ENCODE measurements at places on chromosomes 11 and 22.

DNA sequence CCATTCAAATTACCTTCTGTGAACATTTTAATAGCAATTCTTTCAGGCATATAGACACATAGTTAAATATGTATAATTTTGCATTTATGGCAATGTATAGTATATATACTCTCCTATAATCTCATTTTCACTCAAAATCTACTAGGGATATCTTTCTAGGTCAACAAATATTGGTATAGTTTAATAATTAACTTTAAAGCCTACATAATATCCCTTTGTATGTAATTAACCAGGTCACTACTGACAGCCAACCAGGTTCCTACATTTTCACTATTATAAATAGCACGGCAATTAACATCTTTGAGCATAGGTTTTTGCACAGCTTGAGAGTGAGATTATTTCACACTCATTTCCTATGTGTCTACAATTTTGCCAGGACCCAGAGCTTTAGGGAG, 15.8 kb downstream of the OR2AG2 start:
- DNase-seq: no peak

GRCh38 chr11:794766-795633, 3.1 kb downstream of the SLC25A22 start:
- peak; percentile 32 for DNase-seq

DNA sequence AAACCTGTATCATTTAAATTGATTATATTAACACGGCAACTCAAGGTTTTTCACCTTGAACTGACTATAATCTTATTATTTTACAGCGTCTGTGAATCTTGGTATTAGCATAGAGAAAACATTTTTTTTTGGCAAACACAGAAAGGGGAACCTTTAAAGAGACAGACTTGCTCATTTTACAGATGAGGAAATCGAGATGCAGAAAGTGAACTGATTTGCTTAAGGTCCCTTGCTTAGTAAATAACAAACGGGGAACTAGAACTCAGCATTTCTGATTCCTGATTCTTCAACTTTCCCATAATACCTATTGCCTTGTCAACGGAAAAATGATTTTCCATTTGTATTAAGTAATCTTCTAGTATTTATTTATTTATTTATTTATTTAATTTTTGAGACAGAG, 33.2 kb upstream of the CECR2 start:
- DNase-seq: no peak

GRCh38 chr11:118193910-118194566, 17.6 kb upstream of the SCN2B start:
- DNase-seq: no peak

DNA sequence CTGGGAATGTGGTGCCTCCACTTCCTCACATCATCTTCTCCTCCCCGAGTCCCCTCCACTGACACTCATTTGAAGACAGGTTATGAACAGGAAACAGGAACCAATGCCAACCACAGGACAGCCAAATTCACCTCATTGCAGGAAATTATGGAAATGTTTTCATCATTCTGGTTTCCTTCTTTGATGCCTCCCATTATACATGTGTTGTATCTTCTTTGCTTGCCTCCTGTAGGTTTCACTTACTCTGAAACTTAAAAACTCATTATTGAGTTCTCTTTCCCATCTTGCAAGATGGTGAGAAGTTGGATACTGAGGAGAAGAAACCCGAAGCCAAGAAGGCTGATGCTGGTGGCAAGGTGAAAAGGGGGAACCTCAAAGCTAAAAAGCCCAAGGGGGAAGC, 108.5 kb downstream of the PHF21B start:
- no peak for DNase-seq

DNA sequence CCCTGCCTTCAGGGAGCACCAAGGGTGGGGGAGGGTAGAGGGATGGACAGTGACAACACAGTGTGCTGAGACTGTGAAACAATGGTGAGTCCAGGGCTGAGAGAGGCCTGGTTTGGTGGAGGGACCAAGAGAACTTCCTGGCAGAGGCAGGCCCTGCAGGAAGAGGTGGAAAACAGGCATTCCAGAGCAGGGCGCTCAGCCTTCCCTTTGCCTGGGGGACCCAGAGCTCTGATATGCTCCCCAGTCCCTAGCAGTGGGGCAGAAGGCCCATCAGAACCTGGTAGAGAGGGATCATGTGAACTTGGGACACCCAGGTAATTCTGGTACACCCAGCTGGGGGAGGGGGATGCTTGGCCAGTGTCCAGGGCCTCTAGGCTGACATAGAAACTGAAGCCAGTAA, 17.2 kb upstream of the UVRAG start:
- DNase-seq: no peak

DNA sequence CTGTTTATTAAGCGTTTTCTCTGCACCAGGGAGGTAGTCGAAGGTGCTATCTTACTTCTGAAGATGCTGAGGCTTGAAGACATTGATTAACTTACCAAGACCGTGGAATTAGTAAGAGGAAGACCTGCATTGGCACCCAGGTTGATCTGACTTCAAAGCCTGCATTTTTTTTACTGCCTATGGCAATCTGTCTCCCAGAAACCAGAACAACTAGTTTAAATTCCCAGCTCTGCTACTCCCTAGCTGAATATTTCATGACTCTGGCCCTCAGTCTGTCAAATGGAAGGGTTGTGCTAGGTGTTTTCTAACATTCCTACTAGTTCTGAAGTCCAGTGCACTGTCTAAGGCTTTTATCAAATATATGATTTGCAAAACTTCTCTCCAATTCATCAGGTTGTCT, 52.0 kb upstream of the GRAMD1B start:
- DNase-seq: no peak

- peak; percentile 68 for DNase-seq
These were observed 222.0 kb downstream of the DBX1 start for GRCh38 chr11:19938169-19938856.

DNA sequence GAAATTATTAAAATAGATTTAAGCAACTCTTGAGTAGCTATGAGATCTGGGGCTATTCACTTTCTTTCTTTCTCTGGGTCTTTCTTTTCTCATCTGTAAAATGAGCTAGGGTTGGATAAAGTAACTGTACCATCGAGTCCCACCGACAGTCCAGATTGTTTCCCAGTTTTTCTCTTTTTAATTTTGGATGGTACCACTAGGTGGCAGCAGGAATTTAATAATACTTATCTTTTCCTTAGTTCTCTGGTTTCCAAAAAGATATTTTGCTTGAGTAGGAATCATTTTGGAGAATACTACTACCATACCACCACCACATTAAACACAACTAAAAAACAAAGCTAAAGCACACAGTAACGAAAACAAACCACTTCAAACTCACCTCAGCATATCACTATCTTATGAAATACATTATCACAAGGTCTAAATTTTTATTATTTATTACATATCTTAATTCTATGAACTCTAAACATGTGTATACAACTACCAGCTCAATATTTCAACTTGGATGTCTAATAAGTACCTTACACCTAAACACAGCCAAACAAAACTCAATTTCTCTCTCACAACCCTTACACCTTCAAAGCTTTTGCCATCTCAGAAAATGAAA, 584.0 kb downstream of the KCNA4 start:
- peak; percentile 23 for DNase-seq

DNA sequence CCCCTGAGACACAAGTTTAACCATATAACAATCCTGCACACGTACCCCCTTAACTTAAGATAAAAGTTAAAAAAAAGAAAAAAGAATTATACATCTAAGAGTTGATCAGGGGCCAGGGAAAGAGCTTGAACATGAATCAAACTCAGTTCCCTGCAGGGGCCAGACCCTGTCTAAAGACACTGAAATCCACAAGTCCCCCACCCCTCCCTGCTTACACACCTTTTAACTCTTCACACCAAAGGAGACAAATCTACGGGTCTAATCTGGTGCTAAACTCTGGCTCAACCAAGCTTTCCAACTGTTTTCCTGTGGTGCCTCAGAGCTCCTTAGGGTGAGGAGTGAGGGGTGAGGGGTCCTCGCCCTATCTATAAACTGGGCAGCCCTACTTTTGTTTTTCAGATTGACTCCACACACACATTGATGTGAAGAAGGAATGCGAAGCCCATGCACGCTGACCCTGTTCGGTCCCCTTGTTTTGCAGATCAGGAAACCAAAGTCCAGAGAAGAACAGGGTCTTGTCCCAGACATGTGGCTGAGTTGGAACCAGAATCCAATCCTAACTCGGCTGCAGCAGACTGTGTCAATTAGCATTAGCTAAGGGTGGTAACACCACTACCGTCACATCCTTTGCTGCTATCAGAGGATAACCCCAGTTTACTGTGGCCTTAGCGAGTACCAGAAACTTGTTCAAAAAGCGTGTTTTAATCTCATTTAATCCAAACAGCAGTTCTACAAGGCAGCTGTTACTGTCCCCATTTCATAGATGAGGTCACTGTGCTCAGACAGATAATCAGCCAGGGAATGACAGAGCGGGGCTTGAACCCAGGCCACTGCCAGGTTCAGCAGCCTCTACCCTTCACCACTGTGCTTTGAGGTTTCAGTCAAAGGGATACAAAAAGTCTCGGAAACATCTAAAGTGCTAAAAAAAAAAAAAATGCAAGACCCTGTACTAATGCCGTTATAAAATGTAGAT, 145.2 kb upstream of the SYT13 start:
- DNase-seq: no peak

DNA sequence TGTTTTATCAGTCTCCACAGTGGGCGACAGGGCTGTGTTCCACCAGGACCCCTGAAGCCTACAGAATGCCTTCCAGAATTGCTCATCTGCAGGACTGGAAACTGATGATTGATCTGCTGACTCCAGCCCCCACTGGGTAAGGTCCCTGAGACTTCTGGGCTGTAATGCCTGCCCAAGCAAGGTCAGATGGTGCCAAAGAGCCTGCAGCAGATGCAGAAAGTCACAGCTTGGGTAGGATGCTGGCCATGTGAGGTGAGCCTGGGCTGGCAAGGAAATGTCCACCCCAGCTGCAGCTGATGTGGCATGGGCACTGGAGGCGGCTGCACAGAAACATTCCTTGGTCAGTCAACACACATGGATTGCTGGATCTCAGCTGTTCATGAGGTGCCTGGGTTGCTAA, 30.9 kb downstream of the LRRC32 start:
- DNase-seq: no peak

- no peak for DNase-seq
These were observed 205.1 kb downstream of the SNX19 start for GRCh38 chr11:130711193-130711592.

DNA sequence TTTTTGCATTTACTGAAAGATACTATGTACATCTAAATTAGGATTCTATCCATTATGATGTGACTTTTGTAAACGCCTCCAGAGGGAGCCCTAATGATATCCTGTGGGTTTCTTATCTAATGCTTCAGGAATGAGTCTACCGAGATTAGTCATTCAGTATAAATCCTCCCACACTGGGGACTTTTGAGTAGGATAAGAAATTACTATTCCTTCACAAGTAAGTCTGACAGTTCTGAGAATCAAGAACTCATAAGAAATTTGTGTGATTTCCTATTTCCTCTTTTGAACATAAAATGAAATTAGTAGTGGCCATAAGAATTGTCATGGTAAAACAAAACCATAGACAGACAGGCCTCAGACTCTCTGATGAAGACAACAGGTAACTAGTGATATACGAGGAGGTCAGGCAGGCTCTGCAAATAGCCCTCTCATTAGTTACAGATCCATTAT, 10.0 kb upstream of the OR5M1 start:
- peak; percentile 63 for DNase-seq

GRCh38 chr11:34667810-34668582, 47.1 kb downstream of the EHF start:
- no peak for DNase-seq

All from urothelium cell line (cell line).